Bone marrow (tissue), 2 donors: ENCODE measurements at places on chromosomes 4 and X.

- no peak for DNase-seq
These were observed 34.9 kb downstream of the FTHL17 start for GRCh38 chrX:31036895-31037294.

DNA sequence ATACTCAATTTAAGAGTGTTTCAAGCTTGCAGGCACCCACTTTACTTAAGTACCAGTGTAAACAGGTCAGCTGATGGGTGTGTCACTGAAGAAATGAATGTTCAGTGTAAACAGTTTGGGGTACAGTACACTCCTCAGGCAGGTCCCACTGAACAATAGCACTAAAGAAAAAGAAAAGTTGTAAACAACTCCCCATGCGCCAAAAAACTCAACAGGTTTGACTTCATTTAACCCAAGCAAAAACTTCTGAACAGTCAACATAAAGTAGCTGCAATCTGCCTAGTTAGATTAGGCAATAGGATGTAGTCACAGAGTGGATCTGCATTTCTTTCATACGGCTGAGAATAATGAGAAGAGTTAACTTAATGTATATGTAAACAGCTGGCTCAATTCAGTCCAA lies 93.2 kb downstream of the FAM13A start:
- DNase-seq = no peak

- no peak for DNase-seq
These were observed 15.8 kb upstream of the GYPE start for GRCh38 chr4:143921181-143921580.

DNA sequence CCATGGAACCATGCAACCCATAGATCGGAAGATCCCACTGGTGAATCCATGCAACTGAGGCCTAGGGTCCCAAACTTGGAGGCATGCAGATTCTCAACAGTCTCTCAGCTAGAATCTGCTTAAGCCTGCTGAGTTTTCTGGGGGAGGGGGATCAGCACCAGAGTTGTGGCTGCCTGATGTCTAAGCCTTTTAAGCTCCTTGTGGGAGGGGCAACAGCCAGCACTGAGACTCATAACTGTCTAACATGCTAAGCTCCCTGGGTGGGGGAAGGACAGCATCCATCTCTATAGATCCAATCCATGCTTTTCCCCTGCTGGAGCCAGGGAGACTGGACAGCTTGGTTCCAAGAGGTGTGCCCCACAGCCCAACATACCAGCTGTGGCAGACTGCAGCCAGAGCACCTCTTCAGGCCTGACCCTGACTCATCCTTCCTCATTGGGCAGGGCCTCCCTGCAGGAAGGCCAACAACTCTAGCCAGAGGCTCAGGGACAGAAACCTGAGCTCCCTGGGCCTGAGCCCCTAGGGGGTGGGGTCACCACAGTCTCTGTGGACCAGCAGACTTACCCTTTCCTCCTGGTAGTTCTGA lies 300.1 kb upstream of the SLC7A11 start:
- no peak for DNase-seq

DNA sequence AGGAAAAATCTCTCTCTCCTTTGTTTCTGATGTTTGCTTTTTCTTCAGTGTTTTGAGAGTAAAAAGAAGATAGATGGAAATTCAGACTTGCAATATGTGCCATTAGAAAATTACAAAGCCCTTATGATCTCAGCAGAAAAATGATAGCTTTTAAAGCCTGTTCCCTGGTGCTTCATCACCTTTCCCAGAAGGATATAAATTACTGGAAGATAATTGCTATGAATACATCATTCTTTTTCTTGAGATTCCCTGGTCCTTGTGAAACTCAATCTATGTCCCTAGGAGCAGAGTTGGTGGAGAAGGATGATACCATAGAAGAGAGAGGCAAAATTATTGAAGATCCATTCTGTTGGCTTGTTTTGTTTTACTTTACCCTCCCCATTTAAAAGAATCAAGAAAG lies 86.5 kb downstream of the GLRA3 start:
- no peak for DNase-seq

DNA sequence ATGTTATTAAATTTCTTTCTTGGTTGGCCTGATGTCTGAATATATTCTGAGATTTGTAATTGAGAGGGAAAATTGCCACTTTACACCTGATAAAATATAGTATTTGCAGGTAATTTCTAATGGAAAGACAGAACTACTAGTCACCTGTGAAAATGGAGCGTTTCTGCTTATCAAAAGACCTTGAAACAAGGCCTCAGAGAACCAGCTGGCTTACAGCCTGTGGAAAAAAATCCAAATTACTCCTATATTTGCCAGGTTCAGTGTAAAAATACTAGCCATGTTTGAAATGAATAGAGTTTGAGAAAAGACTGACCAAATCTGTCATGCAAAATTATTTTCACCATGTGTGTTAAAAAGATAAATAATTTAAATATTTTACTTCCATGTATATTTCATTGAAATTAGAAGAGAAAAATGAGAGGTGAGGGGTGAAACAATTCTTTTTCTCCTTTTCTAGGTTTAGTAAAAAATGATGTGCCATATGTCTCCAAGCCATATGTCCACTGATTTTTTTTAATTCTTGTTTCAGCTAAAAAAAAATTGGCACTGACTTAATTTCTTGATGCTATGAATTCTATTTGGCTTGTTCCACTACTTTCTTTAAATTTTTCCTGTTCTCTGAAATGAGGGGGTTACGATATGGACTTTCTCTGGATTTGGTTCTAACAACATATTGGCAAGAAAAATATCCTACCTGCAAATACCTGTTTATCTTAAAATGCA lies 464.9 kb downstream of the GRXCR1 start:
- no peak for DNase-seq

GRCh38 chr4:738781-739280 lies 33.2 kb downstream of the PCGF3 start:
- no peak for DNase-seq

DNA sequence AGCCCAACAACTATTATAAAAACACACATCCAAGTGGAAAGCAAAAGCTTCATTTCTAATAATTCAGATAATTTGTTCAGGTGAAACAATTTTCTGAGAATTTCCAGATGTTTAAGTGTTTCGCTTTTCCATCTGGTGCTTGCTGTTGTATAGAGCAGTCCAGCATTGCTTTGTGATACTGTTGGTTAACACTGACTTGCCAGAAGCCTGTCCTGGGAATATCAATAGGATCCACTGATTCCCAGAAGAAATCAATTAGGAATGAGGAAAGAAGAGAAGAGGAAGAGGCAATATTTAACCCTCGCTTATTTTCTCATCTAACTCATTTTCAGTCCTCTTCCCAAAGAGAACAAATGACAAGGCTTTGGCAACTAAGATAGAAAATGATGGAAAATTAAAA lies 94.9 kb upstream of the DDIT4L start:
- DNase-seq = no peak

GRCh38 chrX:109619771-109620170 lies 5.2 kb downstream of the KCNE5 start:
- no peak for DNase-seq

GRCh38 chr4:139965789-139966188 lies 188.2 kb downstream of the MAML3 start:
- DNase-seq = no peak

DNA sequence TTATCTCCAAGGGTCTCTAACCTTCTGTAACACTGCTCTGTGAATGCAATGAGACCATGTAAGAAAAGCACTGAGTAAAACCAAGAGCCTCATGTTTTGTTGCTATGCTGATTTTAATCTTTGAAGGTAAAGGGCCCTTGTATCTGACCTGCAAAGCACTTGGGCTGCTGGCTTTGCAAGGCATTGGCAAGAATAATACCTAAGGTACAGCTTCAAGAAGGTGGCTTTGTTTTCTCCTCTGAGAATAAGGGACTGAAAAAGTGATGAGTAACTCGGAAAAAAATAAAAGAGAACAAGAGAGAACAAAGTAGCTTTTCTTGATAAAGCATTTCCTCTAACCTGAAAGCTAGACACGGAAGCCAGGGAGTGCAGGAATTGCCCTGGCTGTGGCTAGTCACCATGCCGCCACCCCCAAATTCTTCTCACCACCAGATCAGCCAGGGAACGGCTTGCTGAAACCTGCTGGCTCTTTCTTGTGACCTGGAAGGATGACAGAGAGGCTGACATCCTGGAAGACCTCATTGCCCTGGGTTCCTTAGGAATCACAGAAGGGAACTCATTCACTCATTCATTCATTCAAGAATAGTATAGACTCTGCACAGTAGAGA lies 41.8 kb upstream of the HS3ST1 start:
- DNase-seq = no peak

- peak; percentile 0 for DNase-seq
These were observed 172.1 kb downstream of the OPHN1 start for GRCh38 chrX:68261060-68261672.

- no peak for DNase-seq
These were observed 28.5 kb upstream of the ANK2 start for GRCh38 chr4:113020966-113021365.

- no peak for DNase-seq
These were observed 99.2 kb upstream of the ARSJ start for GRCh38 chr4:114078636-114079035.

- DNase-seq = no peak
These were observed 87.5 kb downstream of the PALLD start for GRCh38 chr4:168584321-168584771.

DNA sequence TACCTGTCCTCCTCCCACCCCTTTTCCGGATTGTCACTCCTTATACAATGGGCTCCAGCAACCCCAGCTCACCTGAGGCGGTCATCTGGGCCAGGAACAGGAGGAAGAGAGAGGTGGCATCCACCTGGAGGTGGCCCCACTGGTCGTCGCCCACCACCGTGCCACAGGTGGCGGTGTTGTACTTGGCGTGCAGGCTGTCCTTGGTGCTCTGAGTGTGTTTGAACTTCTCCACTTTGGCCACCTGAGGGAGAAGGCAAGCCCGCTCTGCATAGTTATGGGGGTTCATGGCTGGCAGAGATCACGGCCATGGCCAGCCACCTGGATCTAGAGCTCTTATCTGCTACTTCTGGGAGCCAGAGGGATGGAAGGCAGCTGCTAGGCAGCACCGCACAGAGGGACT lies 32.9 kb downstream of the PHKA2 start:
- no peak for DNase-seq

- no peak for DNase-seq
These were observed 160.5 kb upstream of the AGTR2 start for GRCh38 chrX:116009861-116010710.

- no peak for DNase-seq
These were observed 137.1 kb downstream of the ZNF518B start for GRCh38 chr4:10320130-10320529.

GRCh38 chr4:180840142-180840541 lies 1403.1 kb upstream of the TENM3 start:
- no peak for DNase-seq

- no peak for DNase-seq
These were observed 311.4 kb upstream of the NDST4 start for GRCh38 chr4:115424852-115425251.

DNA sequence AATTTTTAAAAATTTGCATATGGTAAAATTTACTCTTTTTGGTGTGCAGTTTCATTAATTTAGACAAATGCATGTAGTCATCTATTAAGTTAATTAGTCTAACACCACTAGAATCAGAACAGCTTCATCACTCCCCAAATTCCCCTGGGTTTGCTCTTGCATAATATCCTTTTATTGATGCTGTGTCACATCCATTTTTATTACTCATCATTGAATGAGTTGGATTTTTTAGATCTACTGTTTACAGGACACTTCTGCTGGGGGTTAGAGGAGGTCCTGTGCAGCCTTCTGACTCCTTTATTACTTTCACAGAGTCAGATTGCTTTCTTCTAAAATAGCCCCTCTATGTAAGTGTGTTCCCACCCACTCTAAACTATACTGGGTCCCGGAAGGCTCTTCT lies 65.9 kb downstream of the MTHFD2L start:
- DNase-seq = peak; percentile 76

GRCh38 chrX:136162827-136163570 lies 15.7 kb downstream of the FHL1 start:
- DNase-seq = no peak

- no peak for DNase-seq
These were observed 473.0 kb downstream of the FAT4 start for GRCh38 chr4:125787707-125788106.

DNA sequence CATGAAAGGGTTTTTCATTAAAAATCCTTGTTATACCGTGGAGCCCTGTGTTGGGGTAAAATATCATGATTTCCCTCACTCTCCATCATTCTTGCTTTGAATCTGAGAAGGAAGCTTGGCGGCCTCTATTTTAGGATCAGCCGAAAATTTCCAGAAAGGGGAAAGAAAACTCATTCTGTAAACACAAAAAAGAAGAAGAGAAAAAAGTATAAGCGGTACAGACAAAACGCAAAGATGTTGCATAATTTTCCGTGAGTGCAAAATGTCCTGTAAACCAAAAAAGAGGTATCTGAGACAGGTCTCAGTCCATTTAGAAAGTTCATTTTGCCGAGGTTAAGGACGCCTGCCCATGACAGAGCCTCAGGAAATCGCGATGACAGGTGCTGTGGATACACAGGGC lies 5.3 kb downstream of the CSF2RA start:
- peak; percentile 7 for DNase-seq

DNA sequence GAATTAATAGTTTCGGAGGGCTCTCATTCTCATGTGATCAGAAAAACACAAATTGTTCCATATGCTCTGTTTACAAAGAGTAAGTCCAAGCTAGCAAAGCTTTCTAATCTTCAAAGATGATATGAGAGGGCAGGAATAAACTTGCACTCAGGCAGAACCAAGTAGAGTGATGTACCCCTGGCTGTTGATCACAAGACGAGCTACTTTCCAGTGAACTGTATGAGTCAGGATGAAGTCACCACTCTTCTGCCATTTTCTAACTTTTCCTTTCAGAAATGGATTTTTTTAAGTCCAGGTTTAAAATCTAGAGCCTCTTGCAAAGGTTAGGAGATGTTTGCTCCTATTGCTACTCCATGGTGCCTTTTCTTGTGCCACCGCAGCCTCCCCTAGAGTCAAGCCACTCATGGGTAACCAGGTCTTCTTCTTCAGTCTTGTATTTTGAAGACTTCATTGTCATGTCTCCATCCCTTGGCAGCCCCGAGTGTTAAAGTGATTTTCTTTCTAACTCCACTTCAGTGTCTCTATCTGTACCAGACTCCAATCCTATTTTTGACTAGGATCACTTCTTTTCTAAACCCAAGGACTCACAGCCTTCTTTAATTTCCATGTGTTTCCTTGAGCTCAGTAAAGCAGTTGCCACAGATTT lies 171.9 kb upstream of the GALNT7 start:
- no peak for DNase-seq

DNA sequence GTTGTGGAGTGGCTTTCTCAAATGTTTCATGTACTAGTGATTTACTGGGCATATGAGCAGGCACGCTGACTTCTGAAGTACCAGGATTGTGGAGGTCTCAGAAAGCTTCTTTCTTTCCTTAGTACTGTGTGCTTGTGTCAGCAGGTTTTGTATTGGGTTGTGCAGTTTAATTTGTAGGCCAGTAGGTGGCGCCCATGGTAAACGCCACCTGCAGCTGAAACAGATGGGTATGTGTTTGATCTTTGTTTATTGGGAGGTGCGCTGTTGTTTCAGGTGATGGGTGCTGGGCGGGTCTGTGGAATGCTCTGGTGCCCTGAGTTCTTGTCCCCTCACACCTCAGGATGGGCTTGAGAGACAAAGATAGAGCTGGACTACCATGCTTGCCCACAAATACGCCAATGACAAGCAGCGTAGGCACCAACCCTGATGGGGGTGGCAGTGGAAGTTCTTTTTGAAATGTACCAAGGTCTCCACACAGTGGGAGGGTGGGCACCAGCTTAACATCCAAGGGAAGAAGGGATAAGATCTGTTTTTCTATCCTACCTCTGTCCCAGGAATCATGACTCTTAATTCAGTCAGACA lies 141.5 kb downstream of the RPS6KA6 start:
- DNase-seq = no peak
